ENCODE measurements at places on chromosomes 5 and 9.

GRCh38 chr5:151632941-151633340, 41.8 kb upstream of the FAT2 start:
- no peak for DNase-seq

DNA sequence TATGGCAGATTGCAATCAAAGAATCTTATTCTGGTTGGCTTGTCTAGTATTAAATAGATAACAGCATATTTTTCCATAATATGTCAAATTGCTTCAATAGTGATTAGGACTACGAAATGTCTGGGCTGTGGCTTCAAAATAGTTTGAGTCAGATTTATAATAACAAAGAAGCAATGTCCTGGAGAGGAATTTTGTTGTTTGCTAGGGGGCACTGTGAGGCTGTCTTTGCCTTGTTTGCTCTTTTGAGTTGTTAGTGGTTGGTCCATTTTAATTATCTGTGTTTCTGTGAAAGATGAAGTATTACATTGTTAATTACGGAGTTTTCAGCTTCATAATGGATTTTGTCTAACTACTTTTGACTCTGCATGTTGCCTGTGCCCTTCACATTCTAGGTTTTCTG, 713.6 kb downstream of the TLE4 start:
- DNase-seq: no peak

- no peak for DNase-seq
Observed at GRCh38 chr9:93678199-93679019, 102.0 kb downstream of the PHF2 start.

- DNase-seq: no peak
Observed at GRCh38 chr5:174189654-174190541, 144.4 kb downstream of the NSG2 start.

Data from NCI-H2107 (cell line).